ENCODE measurements at places on chromosomes 1 and 21.

DNA sequence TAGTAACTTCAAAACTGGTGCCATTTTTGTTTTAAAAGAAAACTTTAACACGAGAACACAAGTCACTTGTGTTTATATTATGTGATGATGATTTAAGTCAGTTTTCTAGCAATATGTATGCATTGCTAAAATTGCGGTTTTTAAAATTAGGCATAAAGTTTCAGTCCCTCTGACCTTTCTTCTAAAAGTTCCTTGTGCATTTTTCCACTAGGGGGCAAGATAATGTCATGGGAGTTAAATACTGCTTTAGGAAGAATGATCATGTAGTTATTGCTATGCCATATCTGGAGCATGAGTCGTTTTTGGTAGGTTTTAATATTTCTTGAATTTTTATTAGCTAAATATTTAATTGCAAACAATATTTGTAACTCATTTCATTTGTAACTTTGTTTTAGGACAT, 10.7 kb downstream of the CDC7 start:
- no peak for DNase-seq

DNA sequence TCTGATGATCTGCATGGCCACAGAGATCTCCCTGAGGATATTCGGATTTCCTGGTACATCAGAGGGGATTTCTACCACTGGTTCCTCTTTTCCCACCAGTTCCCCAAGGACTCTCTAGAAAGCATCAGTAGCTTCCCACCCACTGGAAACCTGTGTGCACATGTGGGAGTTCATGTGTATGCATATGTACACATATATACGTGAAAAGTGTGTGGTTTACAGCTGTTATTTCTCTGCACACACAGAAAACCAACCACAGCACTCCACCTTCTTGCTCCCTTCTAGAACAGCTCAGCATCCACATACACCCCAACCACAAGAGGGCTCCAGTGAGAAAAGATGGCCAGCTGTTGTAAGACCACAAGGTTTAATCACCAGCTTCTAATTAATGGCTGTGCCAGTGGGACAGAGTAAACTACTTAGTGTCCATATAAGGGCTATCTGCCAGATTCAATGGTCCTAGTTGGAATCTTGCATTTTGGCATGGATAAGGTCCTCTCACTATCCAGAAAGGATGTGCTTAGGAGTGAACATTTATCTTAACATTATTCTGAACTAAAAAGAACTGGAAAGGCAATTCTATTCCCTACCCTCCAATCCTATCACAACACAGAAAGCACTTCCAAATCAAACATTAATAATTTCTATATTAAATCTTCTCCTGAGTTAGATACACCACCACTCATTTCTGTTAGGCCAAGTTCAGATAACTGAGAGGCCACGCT, 24.1 kb downstream of the GPR3 start:
- DNase-seq, result no peak

DNA sequence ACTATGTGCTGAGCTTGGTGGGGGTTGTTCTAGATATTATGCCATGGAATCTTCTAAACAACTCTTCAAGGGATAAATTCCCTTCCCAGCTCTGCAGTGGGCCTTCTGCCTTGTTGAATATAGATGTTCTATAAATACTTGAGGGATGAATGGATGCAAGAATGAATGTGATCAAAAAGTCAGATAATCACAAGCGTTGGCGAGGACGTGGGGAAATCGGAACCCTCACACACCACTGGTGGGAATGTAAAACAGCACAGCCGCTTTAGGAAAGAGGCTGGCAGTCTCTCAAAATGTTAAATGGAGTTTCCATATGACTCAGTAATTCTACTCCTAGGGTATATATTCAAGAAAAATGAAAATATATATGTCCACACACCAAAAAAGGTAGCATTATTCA, 19.0 kb downstream of the SDC3 start:
- no peak for DNase-seq

GRCh38 chr1:17588048-17588871, 48.8 kb downstream of the ARHGEF10L start:
- DNase-seq, result no peak

DNA sequence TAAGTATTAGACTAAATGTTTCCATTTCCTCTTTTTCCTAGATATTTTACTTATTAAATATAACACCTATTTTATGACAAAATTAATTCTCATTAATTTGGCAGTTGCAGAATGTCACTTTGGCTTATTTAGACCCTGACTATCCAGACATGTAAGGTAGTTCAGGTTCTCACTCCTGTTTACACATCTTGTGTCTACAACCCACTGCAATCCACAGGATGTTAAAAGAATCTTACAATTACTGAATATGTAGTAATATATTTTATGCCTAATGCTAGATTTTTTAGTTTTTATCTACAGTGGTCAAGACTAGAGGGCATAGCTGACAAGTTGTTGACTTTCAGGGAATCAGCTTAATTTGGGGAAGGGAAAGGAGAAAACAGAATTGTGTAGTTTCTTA, 346.7 kb downstream of the USP25 start:
- DNase-seq, result no peak

DNA sequence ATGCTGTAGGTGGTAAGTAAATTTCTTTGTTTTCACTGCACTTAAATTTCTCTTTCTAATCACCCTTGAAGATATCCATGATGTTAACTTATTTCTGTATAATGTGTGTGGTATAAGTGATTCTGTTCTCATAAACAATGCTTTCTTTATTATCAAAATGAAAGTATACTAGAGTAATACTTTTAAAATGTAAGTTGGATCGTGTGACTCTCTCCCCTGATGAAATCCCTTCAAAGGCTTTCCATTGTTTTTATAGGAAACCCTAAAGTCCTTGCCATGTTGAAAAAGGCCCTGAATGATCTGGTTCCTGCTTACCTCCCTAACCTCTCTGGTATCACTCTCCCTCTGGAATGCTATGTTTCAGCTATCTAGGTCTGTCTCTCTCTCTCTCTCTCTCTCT, 191.1 kb upstream of the LHX8 start:
- no peak for DNase-seq

DNA sequence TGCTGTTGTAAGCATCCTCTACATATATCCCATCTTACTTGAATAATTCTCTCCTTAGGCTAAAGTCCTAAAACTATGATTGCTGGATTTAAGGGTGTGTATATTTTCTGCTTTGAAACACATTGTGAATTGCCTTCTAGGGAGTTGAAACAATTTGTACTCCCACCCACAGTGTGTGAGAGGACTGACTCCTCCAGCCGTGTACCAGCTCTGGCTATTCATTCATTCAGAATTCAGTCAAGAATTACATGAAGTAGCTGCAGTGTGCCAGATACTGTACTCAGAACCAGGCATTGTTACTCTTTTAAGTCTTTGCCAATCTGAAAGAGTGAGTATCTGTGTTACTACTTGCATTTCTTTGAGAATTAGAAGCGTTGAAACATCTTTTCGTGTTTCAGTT, 135.0 kb downstream of the DHRS3 start:
- no peak for DNase-seq

DNA sequence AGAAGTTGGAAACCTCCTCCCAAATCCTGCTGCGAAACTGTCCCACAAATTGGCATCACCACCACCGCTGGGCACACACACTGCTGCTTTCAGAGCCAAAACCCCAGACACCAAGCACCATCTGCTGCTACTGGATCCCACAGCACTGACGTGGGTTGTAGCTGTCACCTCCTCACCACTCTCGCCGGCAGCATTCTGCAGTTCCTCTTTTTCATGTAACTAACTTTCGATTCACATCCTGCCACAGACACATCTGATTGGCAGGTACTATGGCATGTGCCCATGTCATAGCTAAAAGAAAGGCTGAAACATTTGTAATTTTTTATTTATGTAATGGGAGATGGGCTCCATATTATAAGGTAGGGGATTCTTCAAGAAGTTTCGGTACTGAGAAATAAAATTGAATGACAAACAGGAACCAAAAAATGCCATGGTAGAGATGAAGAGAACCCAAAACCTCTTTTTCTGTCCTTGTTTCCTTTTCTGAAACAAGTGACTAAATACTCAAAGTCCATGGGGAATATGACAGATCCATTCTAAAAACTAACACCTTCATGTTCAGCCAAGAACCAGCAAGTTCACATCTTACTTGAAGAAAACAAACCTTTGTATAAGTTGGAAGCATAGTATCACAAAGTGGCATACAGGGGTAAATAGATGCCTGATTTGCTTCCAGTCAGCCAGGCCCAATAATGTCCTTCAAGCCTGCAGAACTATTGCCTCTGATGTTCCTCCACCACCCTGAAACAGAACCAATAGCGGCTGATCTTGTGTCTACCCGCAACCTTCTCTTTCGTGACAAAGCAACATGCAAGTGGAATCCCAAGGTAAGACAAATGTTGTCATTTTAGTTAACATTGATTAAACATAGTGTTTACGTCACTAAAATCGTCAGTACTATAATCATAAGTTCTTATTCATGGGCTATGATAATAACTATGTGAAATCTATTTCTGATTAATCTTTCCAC, 26.6 kb upstream of the RGS13 start:
- DNase-seq, result peak; percentile 29

DNA sequence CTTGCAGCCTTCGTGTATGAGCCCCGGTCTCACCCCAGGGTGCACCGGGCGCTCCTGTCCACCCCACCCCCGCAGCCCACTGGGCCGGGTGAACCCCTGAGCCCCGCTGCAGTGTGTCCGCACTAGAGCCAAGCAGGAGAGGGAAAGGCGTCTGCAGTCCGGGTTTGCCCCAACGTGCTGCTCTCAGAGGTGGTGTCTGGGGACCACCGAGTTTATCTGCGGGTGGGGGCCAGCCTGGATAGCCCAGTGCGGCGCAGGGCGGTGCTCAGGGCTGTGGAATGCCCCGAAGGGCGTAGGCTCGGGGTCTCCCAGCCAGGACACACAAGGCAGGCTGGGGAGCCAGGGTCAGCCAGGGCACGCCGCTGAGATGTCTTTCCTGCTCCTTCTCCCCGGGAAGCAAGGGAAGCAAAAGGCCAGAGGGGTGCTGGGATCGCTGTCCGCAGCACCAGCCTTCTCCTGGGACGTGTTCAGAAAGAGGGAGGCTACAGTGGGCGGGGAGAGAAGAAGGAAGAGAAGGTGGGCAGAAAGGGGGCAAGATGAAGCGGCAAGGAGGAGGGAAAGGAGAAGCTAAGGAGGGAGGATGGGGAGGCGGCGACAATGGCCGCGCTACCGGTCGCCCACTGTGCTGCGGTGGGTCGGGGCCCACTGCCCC, 56.6 kb downstream of the MAB21L3 start:
- DNase-seq, result no peak

Measured in activated CD8-positive, alpha-beta memory T cell treated with anti-CD3 and anti-CD28 coated beads for 1 hour (primary cell).